ENCODE measurements at places on chromosomes 12 and 14. TPM values are rescaled to one million over a fixed set of nuclear protein-coding genes. Genes with fewer than 3 reads are reported as not detected.

The TRPV4 gene
- 0.23 TPM for polyA plus RNA-seq

The A2ML1 gene
- 0.06 TPM for polyA plus RNA-seq

The CMKLR1 gene
- polyA plus RNA-seq: 6.5 TPM

The SYCP3 gene
- polyA plus RNA-seq: not detected

The KSR2 gene
- under 0.01 TPM for polyA plus RNA-seq

The SOCS4 gene
- 5.4 TPM for polyA plus RNA-seq
